ENCODE measurements at places on chromosomes 12 and 14.

DNA sequence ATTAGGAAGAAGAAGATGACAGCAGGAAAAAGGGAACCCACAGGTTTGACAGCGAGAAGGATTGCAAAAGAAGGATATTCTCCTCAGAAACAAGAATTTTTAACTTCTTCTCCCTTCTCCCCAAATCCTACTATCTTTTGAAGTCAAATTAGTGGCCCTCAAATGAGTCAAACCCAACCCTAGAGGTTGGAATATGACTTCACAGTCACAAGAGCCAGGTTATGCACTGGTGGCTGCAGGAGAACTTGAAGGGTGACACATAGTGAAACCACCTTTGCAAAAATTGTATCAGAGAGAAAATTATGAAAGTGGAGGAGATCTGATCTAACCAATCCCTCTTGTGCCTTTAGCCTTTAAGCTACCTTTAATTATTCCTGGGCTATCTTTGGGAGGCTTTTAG lies 386.2 kb upstream of the CCDC196 start:
- DNase-seq, result no peak

- DNase-seq, result no peak
Observed at GRCh38 chr12:131386781-131387180, 324.1 kb upstream of the SFSWAP start.

GRCh38 chr14:94665121-94665520 lies 52.9 kb downstream of the SERPINA3 start:
- no peak for DNase-seq

GRCh38 chr12:129540249-129540648 lies 363.6 kb downstream of the TMEM132D start:
- DNase-seq, result no peak

GRCh38 chr12:65997056-65997455 lies 133.5 kb downstream of the LLPH start:
- no peak for DNase-seq

- no peak for DNase-seq
Observed at GRCh38 chr12:65022960-65023359, 98.1 kb downstream of the WIF1 start.

GRCh38 chr14:68548194-68549076 lies 244.4 kb downstream of the ZFP36L1 start:
- DNase-seq, result peak; percentile 89

DNA sequence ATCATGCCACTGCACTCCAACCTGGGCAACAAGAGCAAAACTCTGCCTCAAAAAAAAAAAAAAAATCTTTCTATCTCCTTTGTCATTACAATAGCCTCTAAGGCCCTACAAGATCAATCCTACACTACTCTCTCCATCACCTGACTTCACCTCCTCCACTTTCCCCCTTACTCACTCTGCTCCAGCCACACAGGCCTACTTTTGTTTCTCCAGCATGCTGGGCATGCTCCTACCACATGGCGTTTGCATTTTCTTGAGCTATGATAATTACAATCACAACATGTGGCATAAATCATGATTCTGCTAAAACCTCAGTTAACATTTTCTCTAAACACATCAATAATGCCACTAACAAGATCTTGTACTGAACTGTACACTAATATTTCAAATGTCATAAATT lies 7.8 kb downstream of the PPP1R13B start:
- DNase-seq, result no peak

DNA sequence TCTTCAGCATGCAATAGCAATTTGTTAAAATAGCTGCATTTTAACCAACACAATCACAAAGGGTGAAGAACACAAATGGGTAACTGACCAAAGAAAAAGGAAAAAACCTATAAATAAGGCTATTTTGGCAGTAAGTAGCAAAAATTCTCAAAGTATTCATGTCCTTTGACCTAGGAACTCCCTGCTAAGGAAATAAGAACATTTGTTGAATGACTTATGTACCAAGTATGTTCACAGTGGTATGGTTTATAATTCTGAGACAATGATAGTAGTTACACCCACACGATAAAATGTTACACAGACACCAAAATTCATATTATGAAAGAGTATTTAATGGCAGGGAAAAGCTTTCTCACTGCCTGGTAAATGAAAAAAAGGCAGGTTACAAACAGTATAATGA lies 16.9 kb downstream of the CCDC88C start:
- DNase-seq, result no peak

- no peak for DNase-seq
Observed at GRCh38 chr12:57591782-57592325, 862 bp downstream of the PIP4K2C start.

DNA sequence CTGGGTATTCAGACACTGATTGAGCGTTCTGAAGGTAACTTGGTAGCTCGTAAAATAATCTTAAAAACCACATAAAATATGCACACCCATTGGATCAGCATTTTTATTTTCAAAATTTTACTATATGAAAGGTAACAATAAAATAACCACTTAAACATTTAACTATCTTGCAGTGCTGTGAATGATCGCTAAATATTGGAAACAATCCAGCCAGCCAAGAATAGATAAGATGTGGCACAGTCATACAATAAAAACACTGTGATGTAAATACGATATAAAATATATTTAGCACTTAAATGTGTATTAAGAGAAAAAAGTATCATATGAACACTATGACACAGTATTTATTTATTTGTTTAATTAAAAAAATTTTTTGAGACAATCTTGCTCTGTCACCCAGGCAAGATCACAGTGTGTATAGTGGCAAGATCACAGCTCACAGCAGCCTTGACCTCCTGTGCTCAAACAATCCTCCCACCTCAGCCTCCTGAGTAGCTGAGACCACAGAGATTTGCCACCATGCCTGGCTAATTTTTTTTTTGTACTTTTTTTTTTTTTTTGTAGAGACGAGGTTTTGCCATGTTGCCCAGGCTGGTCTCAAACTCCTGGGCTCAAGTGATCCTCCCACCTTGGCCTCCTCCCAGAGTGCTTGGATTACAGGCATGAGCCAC lies 39.4 kb downstream of the SDR9C7 start:
- DNase-seq, result no peak

- no peak for DNase-seq
Observed at GRCh38 chr12:99948370-99948769, 36.4 kb downstream of the ANKS1B start.

GRCh38 chr12:20557096-20557495 lies 138.0 kb upstream of the SLCO1C1 start:
- no peak for DNase-seq

GRCh38 chr12:11686120-11686519 lies 36.6 kb downstream of the ETV6 start:
- no peak for DNase-seq

- no peak for DNase-seq
Observed at GRCh38 chr12:116954710-116955381, 44.1 kb downstream of the FBXW8 start.

GRCh38 chr14:58969951-58970751 lies 218.3 kb upstream of the DAAM1 start:
- no peak for DNase-seq

- no peak for DNase-seq
Observed at GRCh38 chr12:45260104-45260815, 44.4 kb downstream of the ANO6 start.

DNA sequence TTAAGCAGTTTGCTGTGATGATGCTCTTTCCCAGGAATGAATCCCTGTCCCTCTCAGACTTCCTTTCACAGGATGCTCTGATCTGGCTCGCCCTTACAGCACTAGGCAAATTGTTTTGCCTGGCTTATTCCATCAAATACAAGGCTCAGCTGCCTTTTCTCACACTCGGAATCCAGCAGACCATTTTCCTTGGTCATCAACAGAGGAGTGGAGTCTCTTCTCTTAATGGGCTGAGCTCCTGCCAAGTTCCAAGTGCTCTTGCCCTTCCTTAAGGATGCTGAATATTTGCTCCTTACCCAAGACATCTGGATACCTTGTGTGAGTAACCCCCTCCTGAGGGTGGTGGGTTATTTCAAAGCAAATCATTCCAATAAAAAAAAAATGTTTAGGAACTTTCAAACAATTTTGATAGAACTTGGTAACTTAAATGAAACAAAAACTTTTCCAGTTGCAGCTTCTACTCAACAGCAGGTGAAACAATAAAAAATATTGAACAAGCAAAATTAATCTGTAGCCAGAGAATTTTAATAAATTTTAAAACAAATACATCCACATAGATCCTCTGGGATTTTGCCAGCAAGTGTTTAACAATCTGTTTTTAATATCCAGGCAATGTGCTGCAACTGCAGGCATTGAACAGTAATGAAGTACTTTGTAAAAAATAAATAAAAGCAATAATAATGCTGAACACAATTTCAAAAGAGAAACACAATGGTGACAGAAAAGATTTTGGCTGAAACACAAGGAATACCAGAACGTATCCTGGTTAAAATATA lies 264.0 kb upstream of the FAR2 start:
- no peak for DNase-seq

GRCh38 chr14:20734430-20734806 lies 11.3 kb upstream of the EDDM3A start:
- DNase-seq, result no peak

DNA sequence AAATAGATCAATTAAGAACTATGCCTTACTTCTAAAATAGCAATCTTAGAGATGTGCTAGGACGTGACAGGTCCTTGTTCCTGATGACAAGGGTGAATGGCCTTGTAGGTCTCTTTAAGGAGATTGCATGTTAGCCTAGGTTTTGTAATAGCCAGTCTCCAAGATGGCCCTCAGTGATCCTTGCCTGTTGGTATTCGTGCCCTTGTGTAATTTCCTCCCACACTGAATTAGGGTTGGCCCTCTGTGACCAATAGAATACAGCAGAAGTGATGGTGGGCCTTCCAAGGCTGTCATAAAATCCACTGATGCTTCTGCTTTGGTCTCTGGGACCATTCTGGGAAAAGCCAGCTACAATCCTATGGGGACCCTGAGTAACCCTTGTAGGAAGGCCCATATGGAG lies 38.2 kb upstream of the SNX6 start:
- no peak for DNase-seq

- no peak for DNase-seq
Observed at GRCh38 chr12:15710860-15711510, 78.2 kb downstream of the EPS8 start.

GRCh38 chr12:41509271-41510055 lies 321.3 kb downstream of the PDZRN4 start:
- no peak for DNase-seq

Data from left forelimb (tissue), 1 donor.